ENCODE measurements at places on chromosomes 11 and 22. TPM values are rescaled to one million over a fixed set of nuclear protein-coding genes. Genes with fewer than 3 reads are reported as not detected.

Gene SLC7A4
- not detected for total RNA-seq

DNA sequence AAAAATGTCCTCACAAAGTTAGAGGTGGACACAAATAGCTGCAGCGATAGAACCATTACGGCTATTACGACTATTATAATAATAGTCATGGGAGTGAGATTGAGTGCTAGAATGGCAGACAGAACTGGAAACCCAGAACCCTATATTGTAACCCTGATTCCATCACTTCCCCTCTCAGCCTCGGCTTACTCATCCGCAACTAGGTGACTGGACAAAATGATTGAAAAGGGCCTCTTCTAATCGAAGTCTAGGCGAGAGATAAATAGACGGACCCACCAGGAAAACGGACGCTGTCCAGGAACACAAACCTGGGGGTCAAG lies 629 bp downstream of the PSMA1 start:
- DNase-seq = peak; percentile 47

- DNase-seq = no peak
Observed at GRCh38 chr11:6520265-6520664, 23.2 kb downstream of the DNHD1 start.

Gene RAG2
- total RNA-seq = not detected

DNA sequence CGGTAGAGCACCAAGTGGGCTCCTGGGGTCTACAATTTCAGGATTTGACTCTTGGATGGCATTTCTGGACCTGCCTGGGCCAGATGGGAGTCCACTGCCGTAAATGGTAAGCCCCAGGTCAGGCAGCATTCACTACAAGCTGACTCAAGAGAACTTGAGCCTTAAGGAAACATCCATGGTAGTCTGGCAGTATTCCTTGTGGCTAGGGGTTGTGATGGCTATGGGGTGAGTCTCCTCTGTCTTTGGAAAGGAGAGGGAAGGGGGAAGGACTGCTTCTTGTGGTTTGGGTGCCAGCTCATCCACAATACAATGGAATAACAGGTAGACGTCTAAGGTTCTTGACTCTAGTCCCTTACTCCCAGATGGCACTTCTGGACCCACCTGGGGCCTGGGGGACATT lies 32.3 kb upstream of the POU2AF2 start:
- no peak for DNase-seq

DNA sequence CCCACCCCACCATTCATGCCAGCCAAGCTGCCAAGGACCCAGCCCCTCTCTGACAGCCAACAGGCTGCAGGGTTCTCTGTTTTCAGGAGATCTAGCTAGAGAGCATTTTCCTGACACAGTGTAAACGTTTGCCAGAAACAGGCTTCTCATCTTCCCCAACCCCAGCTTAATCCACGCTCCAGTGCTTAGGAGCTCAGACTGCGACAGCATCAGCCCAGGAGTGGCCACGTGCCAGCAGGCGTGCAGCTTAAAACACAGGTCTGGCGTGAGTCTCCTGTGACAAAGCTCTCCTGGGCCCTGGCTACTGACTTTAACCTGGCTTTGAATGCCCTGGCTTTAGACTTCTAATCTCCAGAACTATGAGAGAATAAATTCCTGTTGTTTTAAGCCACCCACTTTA lies 66.6 kb downstream of the GALNT18 start:
- no peak for DNase-seq

- DNase-seq = peak; percentile 45
Observed at GRCh38 chr11:96012086-96012824, 88.3 kb upstream of the MTMR2 start.

DNA sequence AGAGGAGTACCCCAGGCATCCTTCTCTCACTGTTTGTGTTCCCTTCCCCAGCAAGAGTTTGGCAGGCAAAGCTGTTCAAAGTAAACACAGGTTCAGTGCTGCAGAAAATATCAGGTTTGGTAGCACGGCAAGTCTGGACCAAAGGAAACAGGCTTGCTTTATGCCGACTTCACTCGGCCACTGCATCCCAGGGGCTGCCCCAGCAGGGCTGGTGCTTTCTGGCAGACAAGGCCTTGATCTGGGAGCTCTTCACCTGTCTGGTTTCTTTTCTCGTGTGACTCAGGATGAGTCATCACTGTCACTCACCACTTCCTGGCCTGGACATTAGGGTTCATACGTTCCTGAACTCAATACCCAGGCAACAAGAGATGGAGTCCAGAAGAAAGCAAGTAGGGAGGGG lies 52.6 kb upstream of the NAV2 start:
- peak; percentile 22 for DNase-seq

- DNase-seq = no peak
Observed at GRCh38 chr11:2800655-2801531, 84.7 kb downstream of the CDKN1C start.
